ENCODE measurements at places on chromosomes 5 and 9. TPM values are rescaled to one million over a fixed set of nuclear protein-coding genes. Genes with fewer than 3 reads are reported as not detected.
A peak's percentile ranks its signal among the peaks of the same experiment; 100 is the strongest.

TICAM2 gene
- not detected for total RNA-seq

ELL2 gene
- total RNA-seq: 27.4 TPM

NEUROG1 gene
- total RNA-seq: not detected

DPH7 gene
- 28.8 TPM for total RNA-seq

GFI1B gene
- not detected for total RNA-seq

SLC4A9 gene
- total RNA-seq: not detected

TMEM232 gene
- 3.8 TPM for total RNA-seq

ENG gene
- total RNA-seq: 19.1 TPM

NR2F1-AS1 gene
- total RNA-seq: 1.6 TPM

HNRNPAB gene
- 115 TPM for total RNA-seq

F2R gene
- total RNA-seq: 10.7 TPM

PCDHGA12 gene
- 5.2 TPM for total RNA-seq

SAPCD2 gene
- 37.2 TPM for total RNA-seq

ANKRD31 gene
- total RNA-seq: not detected

QRFP gene
- total RNA-seq: not detected

GRCh38 chr5:178492278-178492677 lies 97.9 kb downstream of the COL23A1 start:
- H3K36me3 ChIP-seq: no peaks in the 10 kb centered on the region
- no peaks in the 10 kb centered on the region for H3K27me3 ChIP-seq
- H3K27ac ChIP-seq: no peak overlapping the region
- no peak overlapping the region for H3K4me3 ChIP-seq

DNA sequence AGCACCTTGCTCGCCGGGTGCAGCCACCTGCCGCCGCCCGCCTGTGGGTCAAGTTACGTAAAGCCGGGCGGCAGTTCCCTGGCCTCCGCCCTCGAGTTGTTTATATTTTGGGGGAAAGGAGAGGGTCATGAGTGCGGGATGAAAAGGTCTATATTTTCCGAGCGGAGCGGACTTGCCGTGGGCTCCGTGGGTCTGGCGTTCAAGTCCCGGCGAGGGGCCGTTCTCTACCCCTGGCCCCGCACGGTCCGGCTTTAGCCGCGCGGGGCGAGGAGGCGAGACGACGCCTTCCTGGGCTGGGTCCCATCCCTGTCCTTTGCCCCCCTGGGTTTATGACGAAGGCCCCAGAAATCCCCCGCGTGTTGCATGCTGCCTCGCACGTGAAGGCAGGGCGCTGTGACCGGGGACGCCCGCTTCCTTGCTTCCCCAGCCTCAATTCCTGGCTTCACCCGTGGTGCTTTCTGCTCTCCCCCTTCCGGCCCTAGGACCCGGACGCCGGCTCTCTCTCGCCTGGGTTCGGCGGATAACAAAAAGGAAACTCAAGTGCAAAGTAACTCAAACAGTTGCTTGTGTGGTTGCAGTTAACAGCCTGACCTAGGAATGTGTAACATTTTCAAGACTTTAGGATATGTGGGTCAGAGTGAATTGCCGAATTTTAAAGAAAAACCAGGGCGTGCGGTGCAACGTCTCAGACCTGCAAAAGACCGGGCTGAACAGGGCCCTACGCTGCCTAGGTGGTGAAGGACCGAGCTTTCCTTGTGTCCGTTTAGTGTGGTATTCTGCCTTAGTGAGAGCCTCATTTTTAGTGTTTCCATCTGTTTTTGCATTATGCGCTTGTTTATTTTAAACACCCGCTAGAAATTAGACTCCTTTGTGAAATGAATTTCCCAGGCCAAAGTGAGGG lies 810 bp downstream of the VPS13A start:
- no peaks in the 10 kb centered on the region for H3K27me3 ChIP-seq
- H3K4me1 ChIP-seq: peaks cover 18% of the 10 kb centered on the region
- no peaks in the 10 kb centered on the region for H3K36me3 ChIP-seq
- H3K4me3 ChIP-seq: peak overlapping the region; percentile 71

DNA sequence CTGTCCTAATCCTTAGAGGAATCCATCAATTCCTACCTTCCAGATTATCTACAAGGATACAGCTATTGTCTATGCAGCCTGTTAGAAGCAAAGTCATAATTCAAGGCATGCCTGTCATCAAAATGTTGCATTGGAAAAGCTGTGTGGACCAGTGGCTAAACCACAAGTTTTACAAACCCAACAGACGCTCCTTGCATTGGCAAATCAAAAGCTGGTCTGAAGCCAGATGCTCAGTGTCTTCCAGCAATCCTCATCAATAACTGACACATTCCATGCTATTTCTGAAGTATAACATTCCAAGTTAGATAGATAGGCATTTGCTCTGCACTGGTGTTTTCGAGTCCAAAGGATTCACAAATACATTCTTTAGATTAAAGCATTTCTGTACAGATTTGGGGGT lies 213.6 kb downstream of the EBF1 start:
- no peaks in the 10 kb centered on the region for H3K4me1 ChIP-seq
- no peaks in the 10 kb centered on the region for H3K27me3 ChIP-seq
- DNase-seq: no peak
- no peaks in the 10 kb centered on the region for H3K36me3 ChIP-seq

- no peak for DNase-seq
- H3K4me3 ChIP-seq: no peak overlapping the region
- no peaks in the 10 kb centered on the region for H3K36me3 ChIP-seq
- no peaks in the 10 kb centered on the region for H3K4me1 ChIP-seq
- H3K27me3 ChIP-seq: no peaks in the 10 kb centered on the region
- no peak overlapping the region for H3K27ac ChIP-seq
Measured at GRCh38 chr9:89097219-89097618, 81.4 kb downstream of the SHC3 start.

DNA sequence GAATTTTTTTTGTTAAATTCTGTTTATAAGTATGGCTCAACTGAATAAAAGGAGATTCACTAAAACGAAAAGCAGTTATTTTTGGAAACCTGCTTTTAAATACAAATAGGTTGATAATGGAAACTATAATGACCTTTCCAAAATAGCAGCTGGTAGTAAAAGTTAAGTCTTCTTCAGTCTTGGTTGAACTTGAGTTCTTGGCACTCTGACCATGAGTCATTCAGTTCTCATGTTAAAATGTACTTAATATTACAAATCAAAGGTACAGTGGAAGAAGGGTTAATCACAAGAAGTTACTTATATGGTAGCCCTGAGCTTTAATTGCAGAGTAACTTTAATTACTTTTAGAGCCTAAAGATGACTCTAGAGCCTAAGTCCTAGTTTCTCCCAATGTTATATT lies 62.1 kb downstream of the KLF9 start:
- H3K4me3 ChIP-seq: no peak overlapping the region
- peak overlapping the region; percentile 23 for H3K27ac ChIP-seq
- H3K27me3 ChIP-seq: no peaks in the 10 kb centered on the region
- H3K4me1 ChIP-seq: peaks cover 9% of the 10 kb centered on the region
- H3K36me3 ChIP-seq: peaks cover 19% of the 10 kb centered on the region
- DNase-seq: no peak

- no peaks in the 10 kb centered on the region for H3K4me1 ChIP-seq
- no peak overlapping the region for H3K4me3 ChIP-seq
- no peak for DNase-seq
- no peaks in the 10 kb centered on the region for H3K27me3 ChIP-seq
- H3K36me3 ChIP-seq: no peaks in the 10 kb centered on the region
- H3K27ac ChIP-seq: no peak overlapping the region
Measured at GRCh38 chr5:32000731-32001130, 173.4 kb downstream of the GOLPH3 start.

GRCh38 chr5:72256536-72256935 lies 63.5 kb downstream of the MRPS27 start:
- no peaks in the 10 kb centered on the region for H3K4me1 ChIP-seq
- no peaks in the 10 kb centered on the region for H3K27me3 ChIP-seq
- no peak overlapping the region for H3K4me3 ChIP-seq
- no peak overlapping the region for H3K27ac ChIP-seq

GRCh38 chr5:133952729-133953567 lies 15.5 kb downstream of the C5orf15 start:
- DNase-seq: peak; percentile 21
- no peaks in the 10 kb centered on the region for H3K27me3 ChIP-seq
- H3K27ac ChIP-seq: peak overlapping the region; percentile 65
- H3K4me1 ChIP-seq: no peaks in the 10 kb centered on the region
- H3K36me3 ChIP-seq: no peaks in the 10 kb centered on the region

DNA sequence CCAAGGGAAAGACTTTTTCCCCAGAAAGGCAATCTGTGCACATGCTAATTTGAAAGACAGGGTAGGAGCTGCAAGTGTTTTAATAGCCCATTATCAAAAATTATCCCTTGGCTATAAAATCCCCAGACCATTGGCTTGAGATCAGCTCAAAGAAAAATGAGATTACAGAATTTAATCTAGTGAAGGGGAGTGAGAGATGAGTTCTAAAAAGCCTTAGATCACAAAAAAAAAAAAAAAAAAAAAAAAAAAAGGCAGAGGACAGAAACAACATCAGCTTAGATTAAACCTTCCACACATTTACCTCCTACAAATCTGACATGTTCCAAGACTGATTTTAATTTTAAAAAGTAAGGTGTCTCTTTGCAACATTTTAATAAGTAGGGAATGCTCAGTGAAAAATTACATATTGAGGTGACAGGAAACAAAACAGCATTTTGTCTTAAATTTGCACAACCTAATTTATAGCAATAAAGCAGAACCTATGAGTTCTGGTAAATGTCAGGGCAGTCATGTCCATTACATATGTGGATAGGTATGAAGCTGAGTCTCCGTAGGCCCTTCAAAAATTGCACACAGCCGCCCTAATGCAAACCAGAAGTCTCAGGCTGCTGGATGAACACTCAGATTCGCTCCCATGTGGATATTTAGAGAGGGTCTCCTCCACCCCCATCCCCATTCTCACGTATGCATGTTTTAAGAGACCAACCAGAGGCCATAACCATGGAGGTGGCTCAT lies 43.4 kb downstream of the NFIB start:
- no peak overlapping the region for H3K4me3 ChIP-seq
- H3K27me3 ChIP-seq: no peaks in the 10 kb centered on the region
- no peaks in the 10 kb centered on the region for H3K36me3 ChIP-seq

- H3K4me1 ChIP-seq: peaks cover 42% of the 10 kb centered on the region
- no peaks in the 10 kb centered on the region for H3K27me3 ChIP-seq
- no peak overlapping the region for H3K4me3 ChIP-seq
- H3K36me3 ChIP-seq: no peaks in the 10 kb centered on the region
- peak; percentile 12 for DNase-seq
- H3K27ac ChIP-seq: no peak overlapping the region
Measured at GRCh38 chr9:127912296-127912695, 4.5 kb downstream of the ST6GALNAC4 start.

DNA sequence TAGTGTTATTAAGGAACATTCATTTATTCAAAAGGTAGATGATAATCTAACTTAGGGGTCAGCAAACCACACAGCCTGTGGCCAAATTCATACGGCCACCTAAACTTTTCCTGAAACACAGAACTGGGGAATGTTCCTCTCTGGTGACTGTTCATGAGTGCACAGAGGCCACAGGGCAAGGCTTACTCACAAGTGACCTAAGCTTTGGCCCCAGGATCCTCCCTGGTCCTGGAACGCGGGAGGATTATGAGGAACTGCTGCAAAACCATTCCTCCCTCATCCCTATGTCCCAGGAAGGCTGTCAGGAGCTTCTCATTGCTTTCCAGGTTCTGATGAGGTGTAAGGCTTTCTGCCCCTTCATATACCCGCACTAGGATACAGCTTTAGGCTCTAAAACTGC lies 397.6 kb downstream of the SEMA5A start:
- H3K27ac ChIP-seq: no peak overlapping the region
- DNase-seq: no peak
- H3K4me1 ChIP-seq: no peaks in the 10 kb centered on the region
- no peaks in the 10 kb centered on the region for H3K27me3 ChIP-seq

GRCh38 chr9:124209774-124210173 lies 48.0 kb upstream of the NEK6 start:
- H3K27me3 ChIP-seq: no peaks in the 10 kb centered on the region
- H3K36me3 ChIP-seq: no peaks in the 10 kb centered on the region
- no peak overlapping the region for H3K4me3 ChIP-seq
- H3K27ac ChIP-seq: no peak overlapping the region
- no peak for DNase-seq

DNA sequence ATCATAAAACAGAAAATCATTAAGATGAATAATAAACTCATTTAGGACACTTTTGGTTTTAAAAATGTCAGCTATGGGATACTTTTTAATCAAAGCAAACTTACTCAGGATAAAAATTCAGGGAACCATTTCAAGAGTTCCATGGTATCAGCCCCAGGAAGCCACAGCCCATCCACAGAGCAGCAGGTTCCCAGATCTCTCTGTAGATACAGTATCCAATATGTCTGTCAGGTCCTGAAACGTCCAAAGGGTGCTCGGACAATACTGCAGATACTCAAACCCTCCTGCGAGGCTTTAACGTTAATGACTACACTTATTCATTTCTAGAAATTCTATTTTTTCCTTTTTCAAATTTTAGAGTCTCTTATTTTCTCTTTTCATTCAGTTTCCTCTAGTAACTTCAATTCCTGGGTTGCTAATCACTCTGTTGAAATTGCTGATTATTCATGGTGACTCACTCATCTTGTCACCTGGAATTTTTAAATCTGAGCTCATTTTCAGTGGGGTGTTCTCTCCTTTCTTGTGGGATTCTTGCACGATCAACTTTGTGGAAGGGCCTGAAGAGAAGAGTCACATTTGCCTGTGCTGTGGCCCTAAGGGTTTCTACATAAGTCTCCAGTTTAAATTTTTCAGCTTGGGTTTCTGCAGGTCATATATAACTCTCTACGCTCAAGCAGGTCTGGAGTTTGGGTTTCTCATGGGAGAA lies 435.8 kb downstream of the CTNND2 start:
- H3K4me3 ChIP-seq: no peak overlapping the region
- H3K36me3 ChIP-seq: no peaks in the 10 kb centered on the region
- H3K27me3 ChIP-seq: no peaks in the 10 kb centered on the region
- DNase-seq: no peak
- no peak overlapping the region for H3K27ac ChIP-seq

GRCh38 chr5:96969366-96969765 lies 33.5 kb downstream of the LNPEP start:
- no peaks in the 10 kb centered on the region for H3K27me3 ChIP-seq
- no peak overlapping the region for H3K4me3 ChIP-seq
- no peaks in the 10 kb centered on the region for H3K4me1 ChIP-seq
- H3K27ac ChIP-seq: peak overlapping the region; percentile 38

DNA sequence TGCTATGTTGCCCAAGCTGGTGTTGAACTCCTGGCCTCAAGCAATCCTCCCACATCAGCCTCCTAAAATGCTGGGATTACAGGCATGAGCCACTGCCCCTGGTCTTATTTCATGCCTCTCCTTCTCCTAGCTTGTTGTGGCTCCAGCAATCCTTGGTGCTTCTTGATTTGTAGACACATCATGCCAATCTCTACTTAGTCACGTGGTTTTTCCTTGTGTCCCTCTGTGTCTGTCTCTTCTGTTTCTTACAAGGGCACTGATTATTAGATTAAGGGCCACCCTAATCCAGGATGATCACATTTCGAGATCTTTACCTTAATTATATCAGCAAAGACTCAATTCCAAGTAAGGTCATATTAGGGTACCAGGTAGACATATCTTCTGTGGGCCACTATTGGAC lies 9.2 kb upstream of the IL31RA start:
- no peak for DNase-seq
- no peaks in the 10 kb centered on the region for H3K36me3 ChIP-seq
- H3K27ac ChIP-seq: no peak overlapping the region
- no peak overlapping the region for H3K4me3 ChIP-seq
- H3K4me1 ChIP-seq: no peaks in the 10 kb centered on the region

DNA sequence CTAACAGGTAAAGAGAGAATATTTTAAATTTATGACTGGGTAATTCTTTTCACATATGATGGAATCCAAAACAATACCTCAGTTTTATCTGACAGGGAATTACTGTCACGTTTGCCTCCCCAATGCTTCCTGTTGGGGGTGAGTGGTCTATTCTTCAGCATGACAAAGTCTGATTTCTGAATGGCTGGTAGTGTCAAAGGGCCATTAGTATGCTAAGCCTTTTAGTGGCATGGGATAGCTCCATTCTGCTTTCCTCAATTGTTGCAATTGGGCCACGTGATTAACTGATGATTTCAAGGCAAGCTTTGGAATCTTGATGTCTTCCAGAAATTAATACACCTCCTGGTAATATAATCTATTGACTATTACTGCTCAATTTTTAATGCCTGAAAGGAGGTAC lies 14.7 kb upstream of the NDUFS4 start:
- H3K27ac ChIP-seq: no peak overlapping the region
- peaks cover 6% of the 10 kb centered on the region for H3K4me1 ChIP-seq
- H3K4me3 ChIP-seq: no peak overlapping the region
